ENCODE measurements at places on chromosomes 5 and 9.

- DNase-seq = no peak
Measured at GRCh38 chr9:127501821-127502343, 50.6 kb downstream of the LRSAM1 start.

GRCh38 chr5:90437663-90438062 lies 28.1 kb upstream of the CETN3 start:
- DNase-seq = no peak

- peak; percentile 22 for DNase-seq
Measured at GRCh38 chr5:7592910-7593309, 197.0 kb downstream of the ADCY2 start.

- DNase-seq = no peak
Measured at GRCh38 chr9:133129001-133129795, 8.2 kb upstream of the RALGDS start.

- peak; percentile 81 for DNase-seq
Measured at GRCh38 chr9:128124873-128125579, 2.5 kb downstream of the PTGES2 start.

All from cerebellar cortex (tissue), 1 donor.